ENCODE measurements at places on chromosomes 5 and 9.

- DNase-seq, result no peak
Observed at GRCh38 chr9:90290716-90291485, 351.7 kb downstream of the DIRAS2 start.

DNA sequence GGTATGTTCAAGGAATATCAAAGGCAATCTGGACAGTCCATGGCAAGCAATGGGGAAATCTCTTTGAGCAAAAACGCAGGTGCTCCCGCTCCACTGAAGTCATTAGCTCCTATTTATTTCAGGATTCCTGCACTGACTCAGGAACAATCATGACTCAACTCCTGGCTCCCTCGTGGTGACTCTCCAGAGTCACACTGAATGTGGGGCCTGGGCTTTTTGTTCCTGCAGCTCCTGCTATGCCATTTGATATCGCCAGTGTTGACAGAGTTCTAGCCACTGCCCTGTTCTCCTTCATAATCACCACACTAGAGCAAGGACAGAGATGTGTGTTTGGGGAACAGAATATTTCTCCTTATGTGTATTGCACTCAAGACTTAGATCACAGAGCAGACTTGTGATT lies 187.2 kb upstream of the ZNF462 start:
- no peak for DNase-seq

- DNase-seq, result no peak
Observed at GRCh38 chr5:148748702-148749392, 77.6 kb upstream of the ADRB2 start.

- DNase-seq, result no peak
Observed at GRCh38 chr9:103837940-103838339, 256.2 kb upstream of the SMC2 start.

- DNase-seq, result no peak
Observed at GRCh38 chr5:79408028-79408427, 105.9 kb downstream of the HOMER1 start.

DNA sequence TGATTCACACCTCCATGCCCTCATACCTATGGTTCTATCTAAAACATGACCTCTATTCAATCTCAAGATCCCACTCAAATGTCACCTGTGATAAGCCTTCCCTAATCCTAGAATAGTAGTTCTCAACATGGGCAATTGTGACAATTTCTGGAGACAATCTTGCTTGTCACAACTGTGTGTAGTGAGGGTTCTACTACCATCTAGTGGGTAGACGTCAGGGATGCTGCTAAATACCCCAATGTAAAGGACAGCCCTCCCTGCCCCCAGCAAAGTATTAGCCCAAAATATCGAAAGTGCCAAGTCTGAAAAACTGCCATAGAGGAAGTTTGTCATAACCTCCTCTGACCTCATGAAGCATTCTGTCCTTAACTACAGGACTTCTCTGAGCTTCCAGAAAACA lies 32.0 kb downstream of the TBCA start:
- no peak for DNase-seq

GRCh38 chr9:81685763-81686613 lies 3.4 kb downstream of the TLE1 start:
- no peak for DNase-seq

GRCh38 chr9:34746526-34746925 lies 36.6 kb upstream of the CCL21 start:
- no peak for DNase-seq

DNA sequence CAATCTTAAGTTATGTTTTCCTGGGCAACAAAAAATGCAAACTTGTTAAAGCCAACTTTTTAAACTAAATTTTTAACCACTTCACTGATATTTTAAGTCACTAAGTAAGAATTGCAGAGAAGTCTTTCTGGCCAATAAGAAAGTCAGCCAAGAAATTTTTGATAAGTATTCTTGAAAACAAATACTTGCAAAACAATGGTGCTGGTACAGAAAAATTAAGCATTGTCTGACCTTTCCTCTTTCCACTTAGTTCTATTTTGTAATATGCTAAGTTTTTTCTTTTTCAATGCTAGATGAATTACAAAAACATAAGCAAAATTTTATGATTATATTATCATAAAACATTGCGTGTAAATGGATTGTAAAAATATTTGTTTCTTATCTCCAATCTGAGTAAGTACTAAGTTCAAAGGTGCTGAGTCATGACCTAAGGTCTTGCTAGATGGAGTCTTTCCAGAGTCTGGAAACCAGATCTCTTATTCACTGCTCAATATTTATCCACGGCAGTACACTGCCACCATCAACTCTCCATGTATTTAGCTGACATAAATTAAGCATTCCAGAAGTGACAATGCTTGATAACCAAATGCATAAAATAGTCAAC lies 139.7 kb downstream of the MEF2C start:
- no peak for DNase-seq

GRCh38 chr9:29039258-29039657 lies 1466.0 kb upstream of the C9orf72 start:
- DNase-seq, result no peak

DNA sequence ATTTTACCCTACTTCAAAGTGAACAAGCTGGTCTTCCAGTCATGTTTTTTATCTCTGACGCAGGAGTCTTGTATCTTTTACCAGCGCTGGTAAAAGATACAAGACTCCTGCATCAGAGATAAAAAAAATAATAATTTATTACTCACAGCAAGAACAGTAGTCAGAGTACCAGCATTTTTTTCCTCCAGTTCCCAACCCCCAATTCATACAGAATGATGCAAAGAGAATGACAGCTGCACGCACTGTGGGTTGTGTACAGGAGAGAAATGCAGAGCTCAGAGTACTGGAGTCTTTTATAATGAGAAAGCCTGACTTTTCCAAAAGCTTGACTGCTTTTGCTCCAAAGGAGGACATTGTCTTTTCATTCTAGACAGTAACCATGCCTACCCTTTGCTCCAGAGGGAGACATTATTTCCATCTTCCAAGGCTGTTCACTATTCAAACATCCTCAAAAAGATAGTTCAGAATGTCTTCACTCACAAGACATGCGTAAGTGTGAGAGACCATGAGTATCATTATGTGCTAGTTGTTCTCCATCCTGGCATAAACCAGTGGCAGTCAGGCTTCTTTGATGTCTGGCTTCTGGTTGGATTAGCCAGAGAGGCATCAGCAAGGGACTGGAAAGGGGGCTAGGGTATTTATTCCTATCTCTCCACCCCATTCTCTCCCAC lies 14.3 kb upstream of the RANBP6 start:
- peak; percentile 12 for DNase-seq

DNA sequence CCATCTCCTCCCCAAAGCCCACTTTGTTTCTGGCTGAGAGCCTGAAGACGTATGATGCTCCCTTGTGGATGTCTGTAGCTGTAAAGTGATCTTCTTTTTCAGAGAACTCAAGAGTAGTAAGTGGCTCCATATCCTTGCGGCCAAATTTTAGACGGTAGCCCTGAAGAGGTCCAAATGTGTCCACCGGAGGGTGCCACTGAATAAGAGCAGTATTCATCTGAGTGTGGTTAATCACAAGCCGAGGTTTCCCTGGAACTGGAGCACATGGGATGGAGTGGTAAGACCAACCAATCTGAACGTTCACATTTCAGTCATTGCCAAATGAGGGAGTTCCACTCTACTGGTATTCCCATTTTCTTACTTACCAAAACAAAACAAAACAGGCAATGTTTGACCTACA lies 686.5 kb upstream of the DMAC1 start:
- DNase-seq, result no peak

DNA sequence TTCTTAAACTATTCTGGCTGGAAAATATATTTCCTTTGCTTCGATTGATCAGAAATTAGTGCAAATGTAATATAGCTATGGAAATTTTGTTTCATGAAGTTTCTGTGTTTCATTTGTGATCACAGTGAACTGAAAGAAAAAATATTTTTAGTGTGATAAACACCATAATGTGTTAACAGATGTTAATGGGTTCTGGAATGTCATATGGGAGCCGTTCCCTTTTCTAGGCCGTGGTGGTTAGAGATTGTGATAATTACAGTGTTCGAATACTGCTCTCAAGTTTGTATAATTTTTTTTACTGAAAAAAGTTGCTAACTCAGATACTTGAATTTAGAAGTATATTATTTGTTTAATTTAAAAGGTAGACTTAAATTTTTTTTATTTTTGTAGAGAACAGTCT lies 19.3 kb downstream of the GAPVD1 start:
- DNase-seq, result no peak

GRCh38 chr9:94269264-94269663 lies 10.2 kb downstream of the ZNF169 start:
- no peak for DNase-seq

GRCh38 chr9:79131246-79131774 lies 440.5 kb upstream of the TLE4 start:
- no peak for DNase-seq

DNA sequence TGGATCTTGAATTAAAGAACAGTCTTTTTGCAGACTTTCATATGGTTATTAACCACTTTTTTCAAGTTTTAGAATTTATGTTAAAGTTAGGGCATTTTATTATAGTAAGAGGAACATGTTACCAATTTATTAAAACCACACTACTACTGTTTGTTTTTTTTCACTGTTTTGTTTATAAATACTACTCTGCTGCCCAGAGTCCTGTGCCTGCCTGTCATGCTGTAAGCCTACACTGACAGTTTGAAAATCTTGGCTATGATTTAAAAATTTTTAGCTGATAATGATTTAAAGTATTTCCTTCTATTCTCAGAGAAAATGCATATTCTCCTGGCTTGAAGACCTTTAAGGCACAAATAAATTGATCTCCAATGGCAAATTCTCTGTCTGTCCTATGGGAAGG lies 128.7 kb downstream of the RPS23 start:
- no peak for DNase-seq

GRCh38 chr5:36403632-36404311 lies 102.1 kb upstream of the RANBP3L start:
- no peak for DNase-seq

DNA sequence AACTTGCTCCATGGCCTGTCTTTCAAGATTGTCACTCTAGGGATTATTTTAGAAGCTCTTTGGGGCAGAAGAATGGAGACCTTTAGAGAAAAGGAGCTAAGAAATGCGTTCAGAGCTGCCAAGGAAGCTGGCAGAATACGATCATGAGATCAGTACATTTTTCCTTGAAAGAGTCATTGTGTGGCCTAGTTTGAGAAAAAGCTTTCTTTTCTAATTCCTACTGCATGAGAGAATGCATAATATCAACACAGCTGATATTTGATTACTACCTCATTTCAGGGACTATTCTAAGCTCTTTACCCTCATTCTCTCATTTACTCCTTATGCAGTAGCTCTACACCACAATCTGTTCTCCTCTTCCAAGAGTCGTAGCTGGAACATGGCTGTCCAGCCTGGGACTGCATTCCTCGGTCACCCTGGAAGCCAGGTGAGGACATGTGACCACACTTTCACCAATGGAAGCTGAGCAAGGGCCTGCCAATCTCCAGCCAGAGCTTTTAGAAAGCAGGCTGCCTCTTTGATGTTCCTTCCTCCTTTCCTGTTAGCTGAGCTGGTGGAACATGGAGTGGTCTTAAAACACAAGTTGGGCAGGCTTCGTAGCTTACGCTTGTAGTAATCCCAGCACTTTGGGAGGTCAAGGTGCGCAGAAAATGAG lies 99.3 kb upstream of the LHFPL2 start:
- no peak for DNase-seq

DNA sequence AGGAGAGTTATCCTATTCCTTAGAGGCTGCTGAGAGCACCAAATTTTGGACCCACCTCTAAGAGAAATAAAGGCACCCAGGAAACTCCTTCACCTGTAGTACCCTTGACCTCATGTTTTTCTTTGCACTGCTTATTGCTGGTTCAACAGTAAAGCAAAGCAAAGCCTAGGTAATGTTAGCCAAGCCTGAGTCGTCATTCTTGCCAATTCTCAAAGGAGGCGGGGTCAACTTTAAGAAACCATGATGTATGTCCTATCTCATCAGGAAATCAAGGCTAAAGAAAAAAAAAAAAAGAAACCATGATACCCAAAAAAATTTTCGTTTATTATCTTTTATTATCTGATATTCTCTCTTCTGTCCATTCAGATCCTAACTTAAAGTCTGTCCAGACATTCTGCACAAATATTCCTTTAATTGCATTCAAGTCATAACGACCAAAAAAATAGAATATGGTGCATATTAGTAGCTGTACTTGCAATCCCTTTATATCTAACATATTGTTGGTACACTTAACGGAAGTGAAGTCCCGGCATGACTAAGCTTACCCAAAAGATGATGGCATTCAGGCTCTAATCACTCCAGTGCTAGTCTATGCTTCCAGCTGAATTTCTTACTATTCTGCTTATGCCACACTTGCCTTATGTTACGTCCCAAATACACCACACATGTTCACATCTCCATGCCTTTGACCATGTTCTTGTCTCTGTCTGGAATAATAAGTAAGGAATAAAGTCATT lies 1.8 kb downstream of the AUH start:
- DNase-seq, result no peak

DNA sequence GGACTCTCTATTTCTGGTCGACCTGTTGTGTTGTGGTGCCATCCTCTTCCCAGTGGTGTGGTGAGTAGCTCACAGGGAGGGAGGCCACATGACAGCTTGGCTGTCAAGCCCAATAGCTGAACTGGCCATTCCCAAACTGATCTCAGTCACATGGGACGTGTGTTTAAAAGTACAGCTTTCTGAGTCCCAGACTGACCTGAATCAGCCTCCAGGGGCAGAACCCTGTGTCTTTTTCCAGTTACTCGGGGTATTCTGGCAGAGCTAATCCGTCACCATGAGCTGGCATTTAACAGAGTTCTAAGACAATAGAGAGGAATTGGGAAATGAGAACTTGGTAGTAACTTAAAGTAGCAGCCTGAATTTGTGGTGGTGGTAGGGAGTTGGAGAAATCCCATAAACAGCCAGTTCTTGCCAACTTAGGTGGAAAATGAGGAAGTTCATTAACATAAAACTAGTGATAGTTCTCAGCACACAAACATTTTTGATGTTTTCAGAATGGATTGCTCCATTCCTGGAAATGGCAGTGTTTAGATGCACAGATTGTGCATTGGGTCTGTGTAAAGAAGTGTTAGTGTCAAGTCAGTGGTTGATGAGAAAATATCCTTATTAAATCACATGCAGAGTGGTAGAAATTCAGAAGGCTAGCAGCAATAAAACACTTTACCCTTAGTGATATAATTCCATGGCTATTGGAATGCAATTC lies 50.9 kb downstream of the GPR107 start:
- no peak for DNase-seq

DNA sequence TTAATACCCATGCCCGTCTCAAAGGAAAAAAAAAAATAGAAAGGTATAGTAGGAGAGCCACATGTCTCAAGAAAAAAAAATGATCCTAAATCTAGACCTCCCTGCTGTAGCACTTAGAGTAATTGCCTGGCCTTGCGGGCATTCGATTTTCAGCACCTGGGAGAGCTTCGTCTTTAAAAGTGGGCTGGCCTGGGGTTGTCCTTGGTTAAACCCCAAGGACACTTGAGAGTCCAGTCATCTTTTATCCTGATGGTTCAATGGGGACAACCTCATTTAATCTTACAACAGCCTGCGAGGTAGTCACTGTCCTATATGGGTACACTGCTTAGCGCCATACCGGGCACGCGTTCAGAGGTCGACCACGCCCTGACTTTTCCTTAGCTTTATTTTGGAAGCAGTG lies 60.1 kb downstream of the MAT2B start:
- no peak for DNase-seq

GRCh38 chr9:104092875-104093600 lies 1.1 kb upstream of the SMC2 start:
- peak; percentile 15 for DNase-seq

GRCh38 chr9:36187414-36187813 lies 3.3 kb upstream of the CLTA start:
- DNase-seq, result no peak

GRCh38 chr5:28344836-28345433 lies 1306.5 kb upstream of the CDH9 start:
- peak; percentile 42 for DNase-seq

Measured in SHP77 (cell line).